ENCODE measurements at places on chromosomes 13 and 19. TPM values are rescaled to one million over a fixed set of nuclear protein-coding genes. Genes with fewer than 3 reads are reported as not detected.

The C1QTNF9 gene
- total RNA-seq: not detected

DNA sequence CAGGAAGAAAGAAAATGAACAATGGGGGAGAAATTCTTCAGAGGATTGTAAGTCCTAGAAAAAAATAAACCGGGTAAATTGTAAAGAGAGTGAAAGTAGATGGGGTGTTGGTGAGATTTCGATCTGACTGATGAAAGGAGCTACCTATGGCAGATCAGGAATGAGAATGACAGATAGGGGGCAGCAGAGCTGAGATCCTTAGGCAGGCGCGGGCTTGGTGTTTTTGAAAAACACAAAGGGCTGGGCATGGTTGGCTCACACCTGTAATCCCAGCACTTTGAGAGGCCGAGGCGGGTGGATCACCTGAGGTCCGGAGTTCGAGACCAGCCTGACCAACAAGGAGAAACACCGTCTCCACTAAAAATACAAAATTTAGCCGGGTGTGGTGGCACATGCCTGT lies 1468.6 kb upstream of the SLC10A2 start:
- no peak for DNase-seq

DNA sequence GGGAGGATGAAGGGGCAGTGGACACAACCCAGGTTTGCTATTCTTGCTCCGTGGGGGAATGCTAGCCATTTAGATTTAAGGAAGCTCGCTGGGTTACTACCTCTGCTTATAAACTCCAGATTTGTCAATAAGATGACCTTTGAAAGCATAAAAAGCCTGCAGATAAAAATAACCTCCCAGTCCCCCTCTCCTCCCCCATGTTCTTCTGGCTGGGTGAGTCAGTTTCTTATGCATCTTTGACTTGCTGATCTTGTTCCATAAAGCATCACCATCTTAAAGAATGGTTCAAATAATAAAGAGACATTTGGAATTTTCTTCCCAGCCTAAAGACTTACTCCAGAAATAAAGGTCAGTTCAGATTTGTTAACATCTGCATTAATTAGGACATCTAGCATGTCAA lies 118.3 kb upstream of the RNF113B start:
- DNase-seq: no peak

The OR7A5 gene
- total RNA-seq: not detected

The SHANK1 gene
- 0.98 TPM for total RNA-seq

Data from breast epithelium (tissue), 4 donors.